NCI-H187 treated with DMSO at 0.1 percent for 48 hours (cell line): ENCODE measurements at places on chromosomes 12 and 14.

- no peak for DNase-seq
Measured at GRCh38 chr12:126182619-126183236, 1117.5 kb downstream of the AACS start.

- no peak for DNase-seq
Measured at GRCh38 chr14:80313806-80314205, 102.5 kb upstream of the DIO2 start.

DNA sequence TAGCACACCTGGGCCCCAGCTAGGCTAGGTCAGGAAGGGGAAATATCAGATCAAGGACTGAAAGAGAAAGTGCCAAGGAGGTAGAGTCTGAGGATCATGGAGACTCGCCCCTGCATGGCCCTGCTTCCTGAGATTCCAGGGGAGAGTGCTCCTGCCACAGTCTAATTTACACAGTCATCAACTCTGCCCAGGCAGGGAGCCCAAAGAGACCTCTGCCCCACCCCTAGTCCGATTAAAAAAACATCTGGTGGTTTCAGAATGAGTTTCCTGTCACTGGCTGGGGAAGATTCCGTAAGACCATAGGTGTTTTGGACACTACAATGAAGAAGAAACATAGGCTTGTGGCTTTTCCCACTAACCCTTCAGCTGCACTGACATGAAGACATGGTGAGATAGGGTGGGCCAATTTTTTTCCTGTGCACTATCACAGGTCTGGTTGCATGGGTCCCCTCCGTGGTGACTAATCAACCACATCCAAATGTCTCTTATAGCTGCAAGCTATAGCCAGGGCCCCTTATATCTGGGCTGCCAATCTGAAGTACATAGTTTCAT, 31.5 kb upstream of the GZMB start:
- no peak for DNase-seq

DNA sequence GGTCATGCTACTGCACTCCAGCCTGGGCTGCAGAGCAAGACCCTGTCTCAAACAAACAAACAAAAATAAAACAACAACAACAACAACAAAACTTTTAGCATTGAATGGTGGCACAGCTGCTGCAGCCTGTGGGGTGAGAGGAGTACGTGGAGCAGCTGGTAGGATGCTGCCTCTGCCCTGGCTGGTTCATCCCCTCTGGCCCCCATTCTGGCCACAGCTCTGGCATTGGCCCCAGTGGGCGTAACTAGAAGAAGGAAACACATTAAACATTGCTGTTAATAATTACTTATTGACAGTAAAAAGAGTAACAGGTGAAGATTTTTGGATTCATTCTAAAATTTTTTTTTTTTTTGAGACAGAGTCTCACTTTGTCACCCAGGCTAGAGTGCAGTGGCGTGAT, 28.8 kb upstream of the C2CD5 start:
- no peak for DNase-seq

DNA sequence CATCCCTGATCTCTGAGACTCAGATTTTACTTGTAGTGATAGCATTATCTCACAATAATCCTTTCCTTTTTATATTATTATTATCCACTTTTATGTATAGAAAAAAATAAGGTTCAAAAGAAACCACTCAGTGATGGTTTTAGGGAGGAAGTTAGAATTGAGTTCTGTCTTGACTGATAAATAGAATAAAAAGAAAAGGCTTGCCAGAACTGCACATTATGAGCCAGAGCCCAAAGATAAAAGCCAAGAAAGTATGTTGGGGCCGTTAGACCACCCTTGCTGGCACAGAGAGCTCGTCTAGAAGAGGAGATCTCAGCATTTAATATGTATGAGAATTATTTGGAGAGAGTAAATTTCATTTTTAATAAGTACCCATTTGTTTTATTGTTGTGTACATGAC, 103.2 kb downstream of the TSPAN8 start:
- DNase-seq, result no peak

DNA sequence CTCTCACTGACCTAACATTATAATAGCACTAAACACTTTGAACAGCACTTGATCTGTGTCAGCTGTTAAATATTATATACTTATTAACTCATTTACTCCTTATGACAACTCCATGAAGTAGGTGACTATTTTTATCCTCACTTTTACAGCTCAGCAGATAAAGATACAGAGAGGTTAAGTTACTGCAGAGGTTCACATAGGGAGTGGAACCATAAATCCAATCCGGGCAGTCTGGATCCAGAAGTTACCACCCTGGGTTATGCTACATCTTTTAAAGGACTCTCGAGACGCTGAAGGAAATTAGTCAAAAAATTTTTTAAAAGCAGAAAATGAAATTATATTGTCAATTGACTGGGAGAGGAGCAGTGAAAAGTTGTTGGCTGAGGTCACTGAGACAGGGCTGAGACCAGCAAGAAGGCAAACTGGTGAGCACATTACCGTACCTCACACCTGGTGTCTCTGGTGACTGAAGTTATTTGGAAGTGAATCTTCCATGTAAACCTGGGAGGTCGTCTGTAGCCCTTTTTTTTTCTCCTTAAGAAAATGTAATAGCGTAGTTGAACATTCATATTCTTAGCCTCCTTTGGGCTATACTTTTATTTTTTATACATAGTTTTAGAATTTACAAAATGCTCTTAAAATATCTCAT, 1.2 kb upstream of the RIMKLB start:
- DNase-seq, result no peak

DNA sequence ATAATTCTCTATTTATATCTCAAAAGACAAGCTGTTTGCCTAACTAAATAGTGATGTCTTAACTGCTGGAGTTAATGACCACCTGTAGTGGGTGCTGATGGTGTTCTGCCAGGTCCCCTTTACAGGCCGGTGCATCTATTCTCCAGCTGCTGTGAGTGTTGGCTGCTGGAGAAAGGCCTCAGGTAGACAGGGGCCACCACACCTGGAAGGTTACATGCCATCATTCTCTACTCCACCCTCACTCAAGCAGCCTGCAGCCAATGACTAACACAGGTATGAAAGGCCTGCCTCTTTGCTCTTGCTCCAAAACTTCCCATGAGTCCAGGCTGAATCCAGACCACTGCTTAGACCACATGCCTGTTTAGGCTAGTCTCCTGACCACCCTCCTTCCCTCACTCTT, 73.9 kb downstream of the RPS6KA5 start:
- no peak for DNase-seq

- DNase-seq, result no peak
Measured at GRCh38 chr12:65825507-65826352, 1.4 kb downstream of the HMGA2 start.

GRCh38 chr12:75361408-75361807, 26.9 kb downstream of the GLIPR1L1 start:
- no peak for DNase-seq

DNA sequence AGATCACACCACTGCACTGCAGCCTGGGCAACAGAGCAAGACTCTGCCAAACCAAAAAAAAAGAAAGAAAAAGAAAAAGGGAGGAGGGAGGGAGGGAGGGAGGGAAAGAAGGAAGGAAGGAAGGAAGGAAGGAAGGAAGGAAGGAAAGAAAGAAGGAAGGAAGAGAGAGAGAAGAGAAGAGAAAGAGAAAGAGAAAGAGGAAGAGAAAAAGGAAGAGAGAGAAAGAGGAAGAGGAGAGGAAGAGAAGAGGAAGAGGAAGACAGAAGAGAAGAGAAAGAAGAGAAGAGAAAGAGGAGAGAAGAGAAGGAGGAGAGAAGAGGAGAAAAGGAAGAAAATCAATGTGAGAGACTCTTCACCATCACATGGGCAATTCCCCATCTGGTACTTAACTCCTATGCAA, 57.6 kb upstream of the CRACR2A start:
- no peak for DNase-seq

GRCh38 chr14:64885559-64885958, 5.9 kb upstream of the SPTB start:
- no peak for DNase-seq

DNA sequence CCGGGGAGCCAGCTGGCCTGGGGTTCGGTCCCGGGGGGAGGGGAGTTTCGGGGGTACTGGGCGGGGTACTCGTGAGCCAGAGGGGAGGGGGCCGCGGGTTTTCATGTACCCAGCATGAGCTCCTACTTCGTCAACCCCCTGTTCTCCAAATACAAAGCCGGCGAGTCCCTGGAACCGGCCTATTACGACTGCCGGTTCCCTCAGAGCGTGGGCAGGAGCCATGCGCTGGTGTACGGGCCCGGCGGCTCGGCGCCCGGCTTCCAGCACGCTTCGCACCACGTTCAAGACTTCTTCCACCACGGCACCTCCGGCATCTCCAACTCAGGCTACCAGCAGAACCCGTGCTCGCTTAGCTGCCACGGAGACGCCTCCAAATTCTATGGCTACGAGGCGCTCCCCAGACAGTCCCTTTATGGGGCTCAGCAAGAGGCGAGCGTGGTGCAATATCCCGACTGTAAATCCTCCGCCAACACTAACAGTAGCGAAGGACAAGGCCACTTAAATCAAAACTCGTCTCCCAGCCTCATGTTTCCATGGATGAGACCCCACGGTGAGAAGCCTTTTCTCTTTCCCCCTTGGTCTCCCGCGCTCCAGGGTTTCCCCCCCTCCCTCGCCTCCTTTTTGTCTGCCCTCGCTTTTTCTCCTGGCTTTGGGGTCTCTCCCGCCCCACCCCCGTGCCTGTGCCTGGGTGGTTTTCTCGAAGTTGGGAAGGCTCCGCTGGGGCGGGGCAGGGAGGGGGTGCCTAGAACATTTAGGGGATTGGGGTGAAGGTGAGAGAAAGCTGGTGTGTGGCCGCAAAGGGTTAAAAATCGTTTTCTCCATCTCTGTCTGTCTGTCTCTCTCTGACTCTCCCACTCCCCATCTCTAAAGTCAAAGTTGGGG, 627 bp downstream of the HOXC8 start:
- no peak for DNase-seq

- DNase-seq, result no peak
Measured at GRCh38 chr12:56188778-56189098, 545 bp downstream of the SMARCC2 start.

DNA sequence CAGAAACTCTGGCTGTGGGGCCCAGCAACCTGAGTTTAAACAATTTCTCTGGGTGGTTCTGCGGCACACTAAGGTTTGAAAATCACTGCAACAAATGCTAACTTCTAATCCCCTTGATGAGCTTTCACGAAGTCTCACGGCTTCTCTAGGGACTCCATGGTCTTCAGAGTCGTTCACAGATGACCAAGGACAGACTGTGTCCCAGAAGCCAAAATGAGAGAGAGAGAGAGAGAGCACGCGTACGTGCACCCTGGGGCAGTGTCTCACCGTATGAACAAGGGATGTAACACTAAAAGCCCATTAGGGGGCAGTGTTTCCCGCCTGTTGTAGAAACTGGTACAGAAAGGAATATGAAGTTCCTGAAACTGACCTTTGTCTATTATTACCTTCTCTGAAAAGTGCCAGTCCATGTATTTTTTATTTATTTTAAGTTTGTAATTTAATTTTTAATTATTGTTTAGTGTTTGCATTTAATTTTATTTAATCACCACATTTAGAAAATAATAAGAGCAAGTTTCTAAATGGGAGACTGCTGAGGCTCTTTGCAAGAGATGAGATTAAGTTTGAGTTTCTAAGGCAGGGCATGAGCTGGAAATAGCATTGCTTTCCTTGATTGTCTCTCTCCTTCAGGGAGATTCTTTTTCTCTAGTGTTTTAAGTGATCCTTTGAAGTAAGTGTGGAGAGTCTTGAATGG, 3.4 kb downstream of the APOLD1 start:
- DNase-seq, result peak; percentile 65

- DNase-seq, result no peak
Measured at GRCh38 chr12:123163227-123163626, 12.3 kb upstream of the PITPNM2 start.

DNA sequence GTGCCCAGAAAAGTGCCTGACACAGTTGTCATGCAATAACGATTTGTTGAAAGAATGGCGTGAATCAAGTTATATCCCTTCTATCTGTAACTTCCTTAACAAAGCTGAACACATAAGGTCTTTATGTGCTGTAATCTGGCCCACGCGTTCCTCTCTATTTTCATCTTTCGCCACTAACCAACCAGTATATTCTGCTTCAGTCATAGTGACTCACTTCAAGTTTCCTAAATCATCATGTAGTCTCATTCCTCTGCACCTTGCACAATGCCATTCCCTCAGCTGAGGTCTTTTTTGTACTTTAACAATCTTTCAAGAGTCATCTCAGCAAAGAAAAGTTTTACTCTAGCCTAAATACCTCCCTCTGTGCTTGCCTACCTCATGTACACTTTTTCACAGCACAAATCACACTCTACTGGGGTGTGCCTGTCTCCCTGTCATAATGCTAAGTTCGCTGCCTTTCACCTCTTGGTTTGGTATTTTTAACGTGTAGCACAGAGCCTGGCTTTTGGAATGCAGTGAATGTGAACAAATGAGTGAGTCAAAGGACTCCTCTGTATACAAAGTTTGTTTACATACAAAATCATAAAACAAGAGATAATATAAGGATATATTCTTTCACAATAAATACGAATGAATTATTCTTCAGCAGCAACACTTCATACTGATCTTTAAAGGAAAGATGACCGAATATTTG, 2.9 kb upstream of the CMAS start:
- DNase-seq, result no peak

DNA sequence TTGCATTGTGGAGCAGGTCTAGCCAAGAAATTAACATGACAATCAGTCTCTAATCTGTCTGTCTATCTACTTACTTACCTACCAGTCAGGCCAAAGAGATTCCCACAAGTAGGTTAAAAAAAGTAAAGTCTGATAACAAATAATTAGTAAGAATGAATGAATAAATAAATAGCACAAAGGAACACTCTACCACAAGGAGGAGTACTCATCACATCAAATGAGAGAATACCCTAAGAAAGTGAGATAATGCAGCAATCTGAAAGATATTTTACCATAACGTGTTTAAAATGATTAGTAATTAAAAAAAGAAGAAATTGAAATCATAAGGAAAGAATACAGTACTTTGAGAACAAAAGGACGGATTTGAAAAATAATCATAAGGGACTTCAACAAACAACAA, 187.2 kb downstream of the SYNE2 start:
- DNase-seq, result no peak

DNA sequence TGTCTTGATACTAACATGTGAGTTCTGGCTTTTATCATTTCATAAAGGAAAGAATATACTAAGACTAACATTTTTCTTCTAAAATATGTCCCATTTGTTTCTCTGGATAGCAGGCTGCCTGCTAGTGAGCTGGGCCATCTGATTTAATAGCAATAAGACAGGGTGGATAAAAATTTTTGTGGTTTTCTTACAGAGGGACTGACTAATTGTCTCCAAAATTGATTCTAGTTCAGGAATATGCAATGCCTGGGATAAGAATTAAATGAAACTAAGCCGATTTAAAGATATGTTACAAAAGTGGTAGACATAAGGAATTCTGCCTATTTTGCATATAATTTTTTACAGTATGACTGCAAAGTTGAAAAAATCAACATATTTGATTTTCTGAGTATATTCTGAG, 252.9 kb upstream of the NAV3 start:
- no peak for DNase-seq

- DNase-seq, result no peak
Measured at GRCh38 chr14:86961106-86961716, 1031.8 kb downstream of the GALC start.

- DNase-seq, result no peak
Measured at GRCh38 chr12:29167988-29168387, 18.9 kb downstream of the FAR2 start.

GRCh38 chr12:49188201-49188915, 522 bp downstream of the TUBA1A start:
- DNase-seq, result no peak
